CD4-positive, alpha-beta T cell treated with Interleukin-4 for 4 hours (primary cell): ENCODE measurements at places on chromosomes 16 and 17.

GRCh38 chr17:21379080-21379711 is 3.0 kb downstream of the KCNJ12 start:
- no peak for DNase-seq

DNA sequence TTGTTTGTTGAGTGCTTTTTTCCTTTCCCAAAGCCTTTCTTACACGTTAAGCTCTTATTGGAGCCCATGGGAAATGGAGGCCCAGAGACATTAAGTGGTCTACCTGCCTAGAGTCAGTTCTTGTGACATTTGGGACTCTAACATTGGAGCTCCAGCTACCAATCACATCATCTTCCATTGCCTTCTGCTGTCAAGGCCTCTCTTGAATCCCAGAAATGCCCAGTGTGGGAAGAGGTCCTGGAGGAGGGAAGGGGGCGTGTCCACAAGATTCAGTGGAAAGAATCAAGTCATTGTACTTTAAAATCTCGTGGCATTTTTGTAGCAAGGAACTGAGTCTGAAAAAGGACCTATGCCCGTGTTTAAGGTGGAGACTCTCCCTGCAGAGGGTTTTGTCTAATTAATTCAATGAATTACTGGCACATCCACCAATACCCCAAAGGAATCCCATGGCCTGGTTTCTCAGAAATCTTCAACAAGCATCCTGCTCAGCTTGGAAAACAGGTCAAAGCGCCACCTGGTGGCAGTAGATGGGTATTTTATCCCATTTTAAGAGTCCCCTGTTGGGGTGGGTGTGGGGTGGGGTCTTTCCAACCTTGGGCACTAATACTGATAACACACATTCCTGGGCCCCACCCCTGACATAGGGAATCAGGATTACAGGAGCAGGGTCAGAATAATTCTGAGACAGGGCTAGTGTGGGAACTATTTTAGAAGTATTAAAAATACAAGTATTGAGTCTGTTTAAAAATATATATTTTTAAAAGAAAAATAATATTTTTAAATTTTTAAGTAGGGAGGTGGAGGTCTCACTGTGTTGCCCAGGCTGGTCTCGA is 24.6 kb downstream of the GPT2 start:
- peak; percentile 57 for DNase-seq

GRCh38 chr16:23670137-23670776 is 8.4 kb upstream of the PLK1 start:
- DNase-seq: peak; percentile 8

DNA sequence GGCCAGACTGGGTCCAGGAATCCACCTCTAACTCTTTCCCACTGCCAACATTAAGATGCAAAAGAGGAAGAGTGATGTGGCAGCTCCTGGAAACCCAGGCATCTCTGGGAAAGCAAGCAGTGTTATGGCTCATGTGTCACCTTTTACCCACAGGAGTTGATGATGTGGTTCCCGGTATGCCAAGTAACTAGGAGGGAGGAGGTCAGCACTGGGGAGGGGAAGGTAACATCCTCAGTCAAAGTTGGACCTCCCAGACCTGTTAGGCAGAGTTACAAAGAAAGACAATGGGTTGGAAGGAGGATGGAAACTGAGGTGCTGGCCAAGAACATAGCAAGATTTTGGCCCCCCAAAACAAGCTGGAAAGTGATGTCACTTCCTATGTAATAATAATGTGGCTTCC is 11.4 kb downstream of the KRABD2 start:
- DNase-seq: no peak

GRCh38 chr16:81918927-81919326 is 92.3 kb downstream of the SDR42E1 start:
- DNase-seq: no peak
